ENCODE measurements at places on chromosomes 4 and X.
A peak's percentile ranks its signal among the peaks of the same experiment; 100 is the strongest.

- DNase-seq = no peak
Measured at GRCh38 chrX:10414862-10415261, 205.5 kb downstream of the MID1 start.

DNA sequence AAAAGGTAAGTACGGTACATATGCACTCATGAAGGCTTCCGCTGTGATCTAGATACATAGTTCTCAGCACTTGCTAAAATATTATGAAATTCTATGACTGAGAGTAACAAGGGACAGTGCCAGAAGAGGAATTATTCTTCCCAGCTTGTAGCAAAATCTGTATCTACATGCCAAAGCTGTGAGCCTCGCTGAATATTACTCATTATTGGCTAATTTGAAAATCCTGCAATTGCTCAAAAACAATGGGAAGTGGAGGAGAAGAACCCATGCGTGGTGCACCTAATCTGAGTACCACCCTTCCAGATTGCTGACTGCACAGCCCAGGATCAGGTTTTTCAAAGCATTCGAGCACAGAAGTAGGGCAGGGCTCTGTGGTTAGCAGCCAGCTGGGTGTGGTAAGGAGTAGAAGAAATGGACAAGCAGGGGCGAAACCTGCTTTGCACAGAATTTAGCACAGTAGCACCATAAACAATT is 17.4 kb upstream of the PDCL2 start:
- no peak for DNase-seq

DNA sequence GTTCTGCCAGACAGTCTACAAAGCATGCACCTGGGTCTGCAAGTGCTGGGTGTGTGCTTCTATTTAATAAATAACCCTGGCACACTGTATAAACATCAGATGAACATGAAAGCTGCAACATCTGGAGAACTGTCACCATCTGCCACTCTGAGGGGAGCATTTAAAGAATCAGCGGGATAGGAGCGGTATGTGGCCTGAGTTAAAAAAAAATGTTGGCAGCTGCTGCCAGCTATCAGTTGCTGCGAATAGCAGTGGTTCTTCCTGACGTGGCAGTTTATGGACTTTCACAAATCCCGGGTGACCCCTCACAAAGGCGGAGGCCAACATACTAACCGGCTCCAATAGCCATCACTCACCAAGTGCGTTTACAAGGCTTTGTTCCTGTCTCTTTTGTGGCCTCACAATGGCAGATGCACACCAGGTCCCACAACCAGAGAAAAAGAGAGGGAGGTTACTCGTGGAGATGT is 95.1 kb downstream of the RASL11B start:
- no peak for DNase-seq

- no peak for DNase-seq
Measured at GRCh38 chr4:76703676-76704075, 194.3 kb downstream of the SOWAHB start.

DNA sequence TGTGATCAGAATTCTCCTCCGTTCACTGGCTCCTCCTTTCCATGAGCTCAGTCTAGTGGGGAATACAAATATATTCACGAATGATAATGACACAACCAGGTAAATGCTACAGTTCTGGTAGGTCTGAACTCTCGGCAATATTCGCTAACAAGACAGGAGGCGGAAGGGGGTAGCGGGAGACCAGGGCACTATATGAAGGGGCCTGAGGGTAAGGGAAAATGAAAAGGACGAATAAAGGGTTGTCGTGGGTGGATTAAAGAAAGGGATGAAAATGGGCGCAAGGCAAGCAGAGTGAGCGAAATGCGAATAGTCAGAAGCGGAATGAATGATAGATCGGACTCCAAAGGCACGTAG is 743 bp downstream of the NKAP start:
- no peak for DNase-seq

- no peak for DNase-seq
Measured at GRCh38 chrX:115533485-115533884, 27.5 kb upstream of the PLS3 start.

DNA sequence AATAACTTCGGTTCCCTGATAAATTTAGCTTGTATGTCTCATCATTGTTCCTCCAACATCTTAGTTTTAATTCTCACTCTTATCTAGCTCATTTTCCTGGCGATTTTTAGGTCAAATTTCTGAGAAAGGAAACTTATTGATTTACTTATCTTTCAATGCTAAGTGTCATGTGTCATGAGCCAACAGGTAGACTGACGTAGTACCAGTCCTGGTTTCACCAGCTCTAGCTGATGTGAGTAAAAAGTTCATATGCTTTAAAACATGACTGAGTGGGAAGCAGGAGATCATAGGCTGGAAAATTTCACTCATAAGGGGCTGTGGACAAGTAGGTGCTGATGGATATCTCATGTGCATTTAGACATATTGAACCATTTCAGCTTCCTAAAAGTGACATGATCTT is 441.7 kb upstream of the NR3C2 start:
- DNase-seq = no peak

DNA sequence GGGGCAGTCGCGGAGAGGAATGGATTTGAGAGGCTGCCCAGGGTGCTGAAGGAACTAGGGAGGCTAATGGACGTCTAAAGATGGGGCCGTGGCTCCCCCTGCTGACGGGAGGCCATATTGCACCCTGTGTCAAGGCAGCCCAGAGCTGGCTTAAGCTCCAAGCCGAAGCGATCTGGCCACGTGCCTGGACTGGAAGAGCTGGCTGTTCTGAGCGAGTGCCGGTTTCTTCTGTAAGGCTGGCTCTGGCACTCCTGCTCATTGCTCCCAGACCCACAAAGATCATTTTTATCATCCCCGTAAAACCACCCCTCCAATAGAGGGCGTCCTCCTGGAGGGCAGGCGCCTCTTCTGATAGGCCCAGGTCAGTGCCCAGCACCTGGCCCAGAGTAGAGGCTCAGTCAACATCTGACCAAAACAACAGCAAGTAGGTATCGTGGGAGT is 5.6 kb downstream of the PNCK start:
- peak; percentile 71 for DNase-seq

GRCh38 chr4:46508216-46508615 is 118.3 kb upstream of the GABRA2 start:
- DNase-seq = no peak

GRCh38 chr4:137519406-137519805 is 12.9 kb downstream of the PCDH18 start:
- no peak for DNase-seq

GRCh38 chr4:2907706-2908293 is 55.4 kb downstream of the NOP14 start:
- no peak for DNase-seq

GRCh38 chr4:52001616-52002015 is 18.5 kb downstream of the LRRC66 start:
- DNase-seq = no peak

- DNase-seq = no peak
Measured at GRCh38 chrX:18983666-18984380, at the start of gene PHKA2. Gene PHKA2, minus strand, starts transcription at chrX:18984114. Its CDS starts 182 bp downstream, at chrX:18983932.

DNA sequence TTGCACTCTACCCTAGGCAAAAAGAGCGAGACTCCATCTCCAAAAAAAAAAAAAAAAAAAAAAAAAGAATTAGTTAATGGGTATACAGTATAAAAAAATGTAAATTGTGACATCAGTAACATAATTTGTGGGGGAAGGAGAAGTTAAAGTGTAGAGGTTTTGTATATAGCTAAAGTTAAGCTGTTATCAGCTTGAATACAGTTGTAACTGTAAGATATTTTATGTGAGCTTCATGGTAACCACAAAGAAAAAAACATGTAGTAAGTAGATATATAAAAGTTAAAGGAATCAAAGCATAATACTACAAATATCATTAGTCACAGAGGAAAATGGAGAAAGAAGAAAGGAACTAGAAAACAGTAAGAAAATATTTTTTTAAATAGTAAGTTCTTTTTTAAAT is 53.2 kb upstream of the EPGN start:
- no peak for DNase-seq

DNA sequence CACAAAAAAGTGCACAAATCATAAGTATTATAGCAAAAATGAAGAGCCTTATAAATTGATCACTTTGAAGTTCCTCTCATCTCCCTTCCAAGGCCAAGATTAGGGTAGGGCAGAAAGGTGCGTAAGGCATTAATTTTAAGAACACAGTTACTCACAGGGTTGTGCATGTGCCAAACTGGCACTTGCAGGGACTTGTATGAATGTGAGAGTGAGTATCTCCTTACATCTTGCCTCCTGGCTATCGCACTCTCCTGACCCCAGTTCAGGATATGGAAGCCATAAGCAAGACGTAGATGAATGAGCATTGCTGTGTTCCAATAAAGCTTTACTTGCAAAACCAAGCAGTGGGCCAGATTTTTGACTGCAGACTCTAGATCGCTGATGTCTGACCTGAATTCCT is 510.1 kb upstream of the AADAT start:
- DNase-seq = no peak

DNA sequence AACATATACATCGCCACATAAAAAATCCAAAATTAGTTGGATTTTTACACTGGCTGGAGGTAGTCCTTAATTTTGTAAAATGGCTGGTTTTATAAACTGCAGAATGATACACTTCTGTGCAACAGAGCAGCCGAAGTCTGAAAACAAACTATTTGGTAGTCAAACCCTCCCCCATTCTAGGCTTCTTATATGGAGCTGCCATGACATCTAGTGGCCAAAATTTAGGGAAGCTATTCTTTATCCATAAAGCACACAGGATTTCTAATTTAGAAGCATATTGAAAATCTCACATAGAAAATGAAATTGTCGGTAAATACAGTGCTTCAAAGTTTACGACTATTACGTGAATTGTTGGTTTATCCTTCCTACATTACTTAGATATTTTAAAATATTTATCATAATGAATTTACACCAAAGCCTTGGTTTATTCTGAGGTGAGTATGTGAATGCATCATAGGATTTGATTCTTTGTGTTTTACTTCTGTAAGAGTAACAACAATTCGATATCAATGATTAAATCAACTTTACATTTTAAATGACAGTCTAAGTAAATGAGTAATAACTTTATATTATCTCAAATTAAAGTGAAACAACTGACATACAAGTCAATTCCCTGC is 113.4 kb upstream of the FAM241A start:
- DNase-seq = no peak

DNA sequence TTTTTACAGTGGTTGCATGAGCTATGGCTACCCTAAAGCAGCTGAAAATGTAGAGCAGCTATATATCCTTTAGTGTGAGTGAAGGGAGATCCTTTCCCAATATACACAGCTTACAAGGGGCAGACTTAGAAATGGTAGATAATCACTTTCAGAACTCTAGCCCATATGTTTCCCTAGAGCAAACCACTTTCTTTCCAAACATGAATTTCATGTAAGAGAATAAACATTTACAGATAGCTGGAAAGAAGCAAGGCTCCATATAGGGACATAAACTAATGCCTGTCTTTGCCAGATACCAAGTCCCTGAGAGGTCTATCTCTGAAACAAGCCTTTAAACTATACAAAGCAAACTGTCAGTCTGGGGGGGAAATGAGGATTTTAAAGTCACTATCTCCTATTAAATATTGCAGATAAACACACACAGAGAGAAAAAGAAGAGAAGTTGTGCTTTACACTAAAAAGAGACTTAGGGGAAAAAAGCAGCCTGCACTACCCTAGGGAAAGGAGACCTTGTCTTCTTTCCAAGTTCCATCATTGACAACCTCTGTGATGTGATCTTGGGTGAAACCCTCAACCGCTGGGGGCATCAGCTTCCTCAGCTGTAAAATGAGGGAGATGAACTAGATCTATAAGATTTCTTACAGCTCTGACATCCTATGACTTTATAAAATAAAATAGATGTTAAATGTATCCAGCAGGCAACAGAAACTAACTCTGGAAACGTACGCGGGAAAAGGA is 73.6 kb downstream of the TMEM156 start:
- no peak for DNase-seq

DNA sequence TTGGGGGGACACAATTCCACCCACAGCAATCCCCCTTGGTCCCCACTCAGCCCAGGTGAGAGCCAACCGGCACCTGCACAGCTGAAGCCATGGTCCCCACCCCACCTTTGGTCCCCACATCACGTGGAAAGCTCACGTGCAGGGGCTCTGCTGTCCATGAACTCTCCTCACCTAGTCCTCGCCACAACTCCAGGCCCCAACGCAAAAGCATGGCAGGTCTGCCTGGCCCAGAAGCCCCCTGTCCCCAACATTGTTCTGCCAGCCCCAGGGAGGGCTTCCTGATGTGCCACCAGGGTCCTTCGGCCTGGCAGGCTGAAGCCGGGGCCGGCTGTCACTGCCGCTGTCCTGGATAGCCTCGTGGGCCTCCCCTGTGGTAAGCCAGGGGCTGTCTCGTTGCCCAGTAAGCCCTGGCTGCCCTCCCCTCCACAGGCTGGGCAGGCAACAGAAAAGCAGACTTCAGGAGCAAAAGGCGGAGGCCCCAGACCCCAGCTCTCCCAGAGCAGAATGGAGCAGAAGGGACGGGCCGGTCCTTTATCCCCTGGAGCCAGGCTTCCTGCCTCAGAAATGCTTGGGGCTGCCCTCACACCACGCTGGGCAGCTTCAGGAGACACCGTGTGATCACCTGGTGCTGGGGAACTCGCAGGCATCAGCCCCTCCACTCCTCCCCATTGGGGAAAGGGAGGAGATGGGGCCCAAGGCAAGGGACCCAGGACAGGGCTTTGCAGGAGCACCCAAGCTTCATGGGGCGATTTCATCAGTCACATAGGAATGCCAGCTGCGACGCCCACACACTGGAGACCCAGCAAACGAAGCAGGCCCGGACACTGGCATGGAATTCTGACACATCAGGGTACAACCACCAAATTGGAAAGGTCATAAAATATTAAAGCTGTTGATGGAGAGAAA is 103.7 kb downstream of the ADRA2C start:
- DNase-seq = no peak

DNA sequence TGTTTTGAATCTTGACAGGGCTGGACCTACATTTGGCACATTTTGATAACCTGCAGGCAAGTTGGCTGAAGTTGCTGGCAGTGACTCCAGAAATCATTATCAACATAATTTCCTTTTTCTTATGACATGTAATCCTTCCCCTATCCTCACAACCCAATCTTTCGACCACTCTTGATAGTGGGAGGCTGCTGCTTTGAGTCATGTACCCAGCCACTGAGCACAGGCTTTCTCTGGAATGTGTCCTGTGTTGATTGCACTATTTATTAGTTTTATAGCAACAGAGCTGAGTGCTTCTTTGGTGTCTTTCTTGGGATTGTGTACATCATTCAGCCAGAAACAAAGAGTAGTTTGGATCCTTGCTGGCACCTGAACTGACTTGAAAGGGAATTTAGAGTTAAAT is 183.1 kb upstream of the LEF1 start:
- DNase-seq = no peak

DNA sequence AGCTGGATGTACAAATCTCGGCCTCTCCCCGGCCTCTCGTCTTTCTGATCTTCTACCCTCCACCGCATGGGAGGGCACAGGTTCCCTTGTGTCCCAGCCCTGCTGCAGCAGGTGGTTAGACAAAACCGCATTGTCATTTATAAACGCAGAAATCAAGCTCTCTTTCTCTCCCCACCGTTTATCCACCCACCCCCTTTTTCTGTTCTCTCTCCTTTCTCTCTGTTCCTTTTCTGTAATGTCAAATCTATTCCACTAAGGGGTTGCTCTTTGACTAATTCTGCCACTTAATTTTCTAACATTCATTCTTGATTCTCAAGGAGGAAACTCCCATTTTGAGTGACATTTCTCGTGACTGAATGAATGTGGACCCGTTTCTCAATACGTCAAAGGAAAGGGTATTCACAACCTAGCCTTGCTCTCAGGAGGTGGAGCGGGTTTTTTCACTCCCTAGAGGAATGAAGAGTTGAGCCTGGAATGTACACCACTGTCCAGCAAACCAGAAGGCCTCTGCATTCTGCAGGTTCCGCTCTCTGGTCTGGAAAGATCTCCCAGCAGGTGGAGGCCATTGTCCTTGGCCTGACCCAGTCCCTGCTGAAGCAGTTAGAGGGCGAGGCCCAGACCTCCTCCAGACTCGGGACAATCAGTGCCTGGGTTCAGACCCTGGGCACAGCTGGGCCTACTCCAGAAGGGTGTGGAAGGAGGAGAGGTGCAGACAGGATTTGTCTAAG is 70.9 kb upstream of the ENPP6 start:
- DNase-seq = no peak
